ENCODE measurements at places on chromosomes 6 and 20.

DNA sequence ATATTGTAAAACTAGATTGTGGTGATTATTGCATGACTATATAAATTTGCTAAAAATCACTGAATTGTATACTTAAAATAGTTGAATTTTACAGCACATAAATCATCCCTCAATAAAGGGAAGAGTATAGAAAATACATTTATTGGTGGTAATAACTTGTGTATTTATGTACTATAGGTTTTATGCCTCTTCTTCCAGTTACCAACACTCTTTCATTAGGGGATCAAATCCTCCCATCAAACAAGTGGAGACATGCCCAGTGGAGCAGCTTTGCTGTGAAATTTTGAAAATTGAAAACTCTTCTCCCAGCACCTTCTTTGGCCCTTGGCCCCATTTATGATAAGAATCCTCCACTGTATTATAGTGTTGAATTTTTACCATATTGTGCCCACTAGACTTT lies 10.1 kb upstream of the SSR1 start:
- DNase-seq = no peak

GRCh38 chr20:31839782-31840487 lies 5.5 kb downstream of the FOXS1 start:
- DNase-seq = no peak

DNA sequence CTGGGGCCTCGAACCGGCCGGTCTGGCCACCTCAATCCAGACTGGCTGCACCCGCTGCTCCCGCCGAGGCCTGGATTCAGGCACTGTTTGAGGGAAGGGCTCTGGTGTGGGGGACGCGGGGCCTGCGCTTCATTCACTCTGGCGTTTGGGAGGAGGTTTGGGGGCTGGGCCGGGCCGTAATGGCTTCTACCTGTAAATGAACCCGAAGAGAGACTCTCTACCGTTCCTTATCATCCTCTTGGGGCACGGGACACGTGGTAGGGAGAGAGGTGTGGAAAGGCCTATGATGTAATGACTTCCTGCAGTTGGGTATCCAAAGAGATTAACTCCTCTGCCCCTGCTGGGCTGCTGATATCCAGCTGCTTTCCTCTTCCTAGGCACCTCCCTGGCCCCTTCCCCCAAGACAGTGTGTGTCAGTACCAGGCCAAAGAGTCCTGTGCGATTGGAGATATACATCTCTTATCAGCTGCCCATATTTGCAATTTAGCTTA lies 1.8 kb downstream of the FOXO3 start:
- DNase-seq = peak; percentile 60

GRCh38 chr6:11404081-11404480 lies 133.5 kb upstream of the TMEM170B start:
- DNase-seq = no peak

DNA sequence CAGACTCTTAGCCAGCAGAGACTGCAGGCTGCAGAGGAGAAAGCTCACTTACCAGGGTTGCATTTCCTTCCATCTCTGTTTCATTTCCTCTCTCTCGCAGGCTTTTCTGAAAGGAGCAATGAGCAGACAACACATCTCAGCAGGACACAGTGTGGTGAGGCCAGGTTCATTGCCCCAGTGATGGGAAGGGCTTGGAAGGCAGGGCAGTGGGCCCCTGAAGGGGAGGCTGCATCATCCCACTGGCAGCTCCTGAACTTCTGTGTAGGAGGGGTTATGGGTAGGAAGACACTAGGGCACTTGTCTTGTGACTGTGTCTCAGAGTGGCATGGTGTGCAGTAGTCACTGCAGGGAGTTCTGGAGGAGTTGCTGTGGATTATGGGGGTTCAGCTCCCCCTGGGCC lies 246.8 kb downstream of the QKI start:
- no peak for DNase-seq

- DNase-seq = no peak
Measured at GRCh38 chr20:15022921-15023320, 685.5 kb upstream of the FLRT3 start.

- DNase-seq = no peak
Measured at GRCh38 chr6:113600551-113601339, 256.4 kb upstream of the MARCKS start.

- no peak for DNase-seq
Measured at GRCh38 chr6:123913863-123914262, 110.2 kb downstream of the NKAIN2 start.

GRCh38 chr20:22690000-22690399 lies 105.6 kb upstream of the FOXA2 start:
- no peak for DNase-seq

DNA sequence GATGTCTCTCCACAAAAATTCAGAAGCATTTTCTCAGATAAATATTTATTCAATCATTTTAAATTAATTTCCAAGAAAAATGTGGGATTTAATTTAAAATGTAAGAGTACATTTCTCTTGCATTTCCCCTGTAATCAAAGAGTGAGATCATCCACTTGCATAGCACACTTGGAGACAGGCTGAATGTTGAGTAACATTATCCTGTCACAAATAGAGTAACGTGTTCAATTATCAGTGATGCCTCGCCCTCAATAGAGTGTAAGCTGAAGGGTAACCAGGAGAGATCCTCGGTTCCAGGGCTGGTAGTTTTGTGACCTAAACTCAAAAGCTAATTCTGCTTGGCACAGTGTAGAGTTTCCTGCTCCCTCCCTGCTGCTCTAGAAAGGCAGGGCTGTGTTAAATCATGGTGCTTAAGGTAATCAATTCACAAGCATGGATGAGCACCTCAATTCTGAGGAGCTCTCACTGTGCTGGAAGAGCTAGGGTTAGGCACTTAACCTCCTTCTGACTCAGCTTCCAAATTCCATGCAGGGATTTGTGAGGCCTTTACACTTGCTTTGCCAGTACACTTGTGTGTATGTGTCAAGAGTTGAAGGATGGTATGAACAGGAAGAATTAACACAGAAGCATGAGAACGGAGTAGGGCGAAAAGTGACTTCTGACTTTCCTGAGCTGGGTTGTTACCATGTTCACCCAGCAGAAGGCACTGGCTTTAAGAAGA lies 56.6 kb downstream of the MMUT start:
- no peak for DNase-seq

DNA sequence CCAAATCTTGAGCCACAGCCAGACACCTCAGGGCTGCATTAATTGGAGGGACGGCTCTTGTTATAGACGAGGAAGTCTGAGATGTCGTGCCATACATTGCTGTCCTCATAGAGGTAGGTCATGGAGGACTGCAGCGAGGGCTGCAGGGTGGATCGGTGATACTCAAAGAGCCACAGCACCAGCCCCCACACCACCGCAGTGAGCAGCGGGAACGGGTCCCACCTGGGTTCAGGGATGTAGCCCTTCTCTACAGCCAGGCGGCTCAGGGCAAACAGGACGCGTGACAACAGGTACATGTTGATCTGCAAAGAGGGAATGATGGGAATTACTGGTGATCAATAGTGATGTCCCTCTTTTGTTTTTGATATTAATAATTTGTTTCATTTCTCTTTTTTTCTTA lies 12.4 kb downstream of the PXMP4 start:
- no peak for DNase-seq

DNA sequence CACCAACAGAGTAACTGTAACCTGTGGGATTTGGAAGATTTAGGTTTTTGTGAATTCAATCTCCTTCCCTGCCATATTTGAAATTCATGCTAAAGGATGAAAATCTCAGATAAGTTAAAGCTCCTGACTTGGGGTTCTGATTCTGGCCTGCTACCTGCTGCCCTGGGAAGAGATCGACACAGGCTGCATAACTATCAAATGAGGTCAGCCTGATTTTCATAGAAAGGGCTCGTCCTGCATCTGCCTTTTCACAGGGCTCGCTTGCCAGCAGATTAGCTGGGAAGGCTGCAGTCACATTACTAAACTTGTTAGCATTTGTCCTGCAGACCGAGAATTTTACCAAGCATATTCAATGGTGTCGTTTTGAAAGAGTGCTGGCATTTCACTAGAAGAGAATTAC lies 14.6 kb downstream of the GCLC start:
- peak; percentile 28 for DNase-seq

DNA sequence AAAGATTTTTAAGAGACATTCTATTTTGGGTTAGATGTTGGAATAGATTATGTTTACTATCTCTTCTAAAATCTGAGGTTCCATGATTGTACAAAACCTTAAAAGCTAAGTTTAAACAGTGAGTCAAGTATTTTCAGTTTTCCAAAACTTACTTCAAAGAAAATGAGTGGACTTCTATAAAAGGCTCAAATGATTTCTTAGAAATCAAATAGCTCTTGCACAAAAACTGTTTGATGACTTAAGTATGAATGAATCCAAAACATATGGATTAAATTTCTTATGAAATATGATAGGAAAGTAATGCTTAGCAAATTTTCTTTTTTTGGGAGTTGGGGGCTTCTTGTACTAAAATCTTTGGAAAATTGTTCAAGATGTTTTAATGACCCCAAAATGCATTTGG lies 837.3 kb upstream of the SLC35B3 start:
- DNase-seq = no peak

DNA sequence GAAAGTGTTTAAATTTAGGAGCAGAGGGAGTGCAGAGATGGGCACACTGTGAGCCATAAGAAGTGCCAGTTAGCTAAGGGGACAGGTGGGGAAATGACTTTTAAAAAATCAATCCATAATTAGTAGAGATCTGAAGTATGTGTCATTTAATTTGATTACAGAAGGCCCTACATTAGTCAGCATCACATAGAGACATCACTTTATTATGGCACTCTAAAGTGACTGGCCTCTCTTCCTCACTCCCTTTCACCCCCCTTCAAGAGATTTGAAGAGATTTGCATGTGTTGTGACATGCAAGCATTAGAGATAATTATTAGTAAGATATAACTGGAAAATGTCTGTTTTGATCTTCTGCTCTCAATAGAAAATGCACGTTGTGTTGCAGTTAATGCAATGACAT lies 86.7 kb downstream of the SLX4IP start:
- no peak for DNase-seq

GRCh38 chr6:23307516-23307915 lies 738.1 kb downstream of the HDGFL1 start:
- DNase-seq = no peak

DNA sequence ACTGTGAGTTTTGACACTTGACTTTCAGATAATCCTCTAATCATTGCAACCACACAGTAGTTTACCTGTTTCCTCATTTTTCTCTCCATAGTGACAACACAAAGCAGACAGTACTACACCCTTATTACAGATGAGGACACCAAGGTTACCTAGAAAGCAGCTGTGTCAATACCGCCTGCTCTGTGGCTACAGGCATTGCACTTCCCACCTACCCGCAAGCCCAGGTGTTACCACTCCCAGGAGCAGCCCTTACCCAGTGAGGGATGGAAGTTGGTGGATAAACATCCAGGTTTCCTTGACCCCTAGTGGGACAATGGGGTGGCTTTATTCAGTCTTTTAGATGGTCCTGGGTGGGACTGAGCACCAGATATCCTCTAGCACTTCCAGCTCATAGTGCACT lies 503.6 kb downstream of the PTPRT start:
- DNase-seq = no peak

GRCh38 chr6:20669571-20670314 lies 135.5 kb downstream of the CDKAL1 start:
- no peak for DNase-seq

DNA sequence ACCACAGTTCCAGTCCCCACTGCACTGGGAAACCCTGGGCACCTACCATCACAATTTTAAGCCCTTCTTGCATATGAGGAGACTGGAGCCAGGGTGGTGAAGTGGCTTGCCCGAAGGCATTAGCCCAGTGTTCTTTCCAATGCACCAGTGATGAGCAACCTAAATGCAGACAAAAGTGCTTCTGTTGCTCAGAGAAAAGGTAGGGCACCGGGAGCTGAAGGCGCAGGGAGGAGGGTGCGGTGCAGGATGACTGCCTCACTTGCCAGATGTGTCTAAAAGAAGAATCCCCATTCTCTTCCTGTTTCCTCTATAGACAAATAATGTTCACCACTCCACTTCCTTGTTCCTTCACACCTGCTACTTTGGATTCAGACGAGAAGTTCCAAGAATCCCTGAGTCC lies 86.5 kb downstream of the QRSL1 start:
- no peak for DNase-seq

DNA sequence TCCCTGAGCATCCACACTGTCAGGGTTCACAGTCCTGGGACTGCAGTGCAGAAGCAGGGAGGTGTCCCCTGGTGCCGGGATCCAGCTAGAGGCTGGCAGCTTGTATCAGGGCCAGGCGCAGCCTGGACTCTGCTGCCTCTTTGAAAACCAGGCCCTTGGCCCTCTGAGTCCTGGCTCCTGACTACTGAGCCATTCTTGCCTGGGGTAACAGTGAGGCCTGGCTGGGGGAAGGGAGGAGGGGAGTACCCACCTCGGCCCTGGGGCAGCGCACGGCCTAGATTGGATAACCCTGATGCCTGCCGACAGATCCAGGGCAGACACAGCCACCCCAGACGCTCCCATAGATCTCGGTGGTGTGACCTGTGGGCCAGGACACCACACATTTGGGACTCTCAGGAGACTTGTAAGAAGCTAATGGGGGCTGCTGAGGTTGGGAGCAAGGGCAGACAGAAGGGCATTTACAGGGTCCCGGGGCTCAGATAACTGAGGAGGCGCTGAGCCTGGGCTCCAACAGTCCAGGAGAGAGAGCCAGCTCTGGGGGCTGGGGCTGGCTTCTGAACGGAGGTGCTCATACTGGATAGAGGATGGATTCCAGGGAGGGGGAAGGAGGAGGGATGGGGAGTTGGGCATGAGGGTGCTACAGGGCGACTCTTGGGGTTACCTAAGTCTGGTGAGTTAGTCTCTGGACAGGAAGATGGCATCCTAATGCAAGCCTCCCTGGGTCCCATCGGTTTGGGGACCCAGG lies 30.5 kb downstream of the SPDEF start:
- no peak for DNase-seq

DNA sequence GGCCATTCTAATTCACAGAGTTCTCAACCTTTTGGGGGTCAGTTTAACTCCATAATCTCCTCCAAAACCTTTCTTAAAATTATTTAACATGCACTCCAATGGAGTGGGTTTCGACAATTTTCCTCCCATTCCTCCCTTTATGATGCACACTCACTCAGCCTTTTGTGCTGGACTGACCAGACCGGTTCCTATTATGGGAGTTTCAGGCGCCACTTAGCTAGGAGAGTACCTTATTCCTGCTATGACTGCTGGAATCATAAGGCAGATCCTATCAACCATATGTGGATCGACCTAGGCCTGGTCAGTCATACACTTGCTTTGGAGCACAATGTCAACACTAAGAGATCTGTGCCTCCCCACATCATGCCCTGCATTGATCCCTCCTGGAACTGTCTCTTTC lies 63.9 kb upstream of the MOCS1 start:
- DNase-seq = no peak

- DNase-seq = peak; percentile 47
Measured at GRCh38 chr6:130697995-130698535, 129.1 kb upstream of the SMLR1 start.

DNA sequence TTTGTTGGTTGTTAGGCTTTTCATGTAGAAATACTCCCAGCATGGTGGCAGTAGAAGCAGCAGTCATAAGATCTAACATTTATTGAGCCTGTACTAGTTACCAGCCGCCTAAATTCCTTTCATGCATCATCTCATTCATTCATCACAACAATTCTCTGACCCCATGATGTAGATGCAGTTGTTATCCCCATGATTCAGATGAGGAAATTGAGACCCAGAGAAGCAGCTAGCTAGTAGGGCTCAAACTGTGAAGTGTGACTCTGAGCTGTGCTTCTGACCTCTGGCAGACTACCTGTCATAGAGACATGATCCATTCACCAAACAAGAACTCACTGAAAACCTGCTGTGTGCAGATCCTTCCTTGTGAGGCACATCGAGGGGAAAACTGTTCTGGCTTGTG lies 16.9 kb downstream of the RREB1 start:
- no peak for DNase-seq

GRCh38 chr6:7411328-7411727 lies 21.7 kb downstream of the RIOK1 start:
- DNase-seq = no peak
